ENCODE measurements at places on chromosomes 11 and 22. TPM values are rescaled to one million over a fixed set of nuclear protein-coding genes. Genes with fewer than 3 reads are reported as not detected.

DNA sequence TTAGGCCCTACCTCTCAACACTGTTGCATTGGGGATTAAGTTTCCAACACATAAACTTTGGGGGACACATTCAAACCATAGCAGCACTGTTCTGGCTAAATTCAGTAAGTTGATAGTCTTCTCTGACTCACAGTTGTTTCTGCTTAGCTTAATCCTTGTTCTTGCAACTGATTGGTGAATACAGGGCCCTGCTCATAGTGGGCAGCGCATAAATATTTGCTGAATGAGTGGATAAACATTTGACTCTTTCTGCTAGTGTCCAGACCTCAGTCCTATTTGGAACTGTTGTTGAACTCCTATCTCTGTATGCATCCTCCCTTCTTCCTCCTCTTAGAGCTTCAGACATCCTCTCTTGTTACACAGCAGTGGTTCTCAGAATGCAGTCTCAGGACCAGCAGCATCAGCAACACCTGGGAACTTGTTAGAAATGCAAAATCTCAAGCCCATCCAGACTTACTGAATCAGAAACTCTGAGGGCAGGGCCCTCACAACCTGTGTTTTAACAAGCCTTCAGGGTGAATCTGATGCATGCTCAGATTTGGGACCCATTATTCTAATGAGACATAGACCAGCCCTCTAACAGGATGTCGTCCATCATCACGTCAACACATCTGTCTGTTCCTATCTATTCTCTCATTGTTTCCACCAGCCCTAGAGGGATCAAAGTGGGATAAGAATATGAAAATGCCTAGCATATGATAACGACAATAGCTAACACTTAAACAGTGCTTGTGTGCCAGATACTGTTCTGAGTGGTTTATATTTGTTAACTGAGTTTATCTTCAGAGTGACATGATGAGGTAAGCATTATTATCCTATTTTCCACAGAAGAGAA lies 22.3 kb downstream of the SPON1 start:
- no peak for DNase-seq

DNA sequence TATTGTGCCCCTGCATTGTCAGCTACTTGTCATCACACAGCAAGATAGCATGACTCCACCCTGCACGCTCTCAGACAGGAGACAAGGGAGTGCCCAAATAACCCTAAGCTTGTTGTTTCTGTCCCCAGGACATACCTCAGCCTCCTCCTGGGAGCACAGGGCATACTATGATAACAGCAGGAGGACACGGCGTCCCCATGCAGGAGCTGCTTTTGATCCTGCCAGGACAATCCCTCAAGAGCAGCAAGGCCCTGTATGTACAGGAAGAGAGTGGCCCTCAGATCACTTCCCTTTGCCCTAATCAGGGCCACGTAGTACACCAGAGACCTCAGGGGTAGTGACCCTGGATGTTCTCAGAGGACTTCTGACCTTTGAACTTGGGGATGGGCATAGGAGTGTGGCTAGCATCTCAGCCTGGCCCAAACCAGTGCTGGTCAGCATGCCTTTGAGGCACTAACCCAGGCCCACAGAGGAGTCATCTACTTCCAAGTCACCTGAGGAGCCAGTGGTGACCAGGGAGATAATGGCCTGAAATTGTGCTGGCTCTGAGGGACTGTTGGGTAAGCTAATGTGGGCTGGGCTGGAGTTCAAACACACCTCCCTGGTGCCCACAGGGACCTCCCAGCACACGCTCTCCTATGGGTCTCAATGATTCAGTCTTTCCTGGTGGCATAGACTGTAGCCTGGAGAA lies 9.2 kb downstream of the APOA4 start:
- DNase-seq: no peak

DNA sequence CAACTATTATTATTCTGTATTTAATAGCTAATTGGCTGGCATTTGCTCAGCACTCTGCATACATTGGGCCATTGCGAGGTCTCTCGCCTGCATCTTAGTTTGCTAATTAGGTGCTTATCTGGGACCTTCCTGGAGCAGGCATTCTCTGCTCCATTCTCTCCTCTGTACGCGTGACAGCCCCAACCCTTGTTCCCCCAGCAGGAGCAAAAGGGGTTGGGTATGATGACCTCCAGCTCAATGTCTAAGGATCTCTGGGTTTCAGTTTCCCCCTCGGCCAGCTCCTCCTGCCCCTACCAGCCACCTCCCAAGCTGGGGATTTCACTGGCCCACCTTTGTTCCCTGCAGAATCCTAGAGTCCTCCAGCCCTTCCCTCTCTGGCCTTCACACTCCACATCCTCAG lies 9.7 kb upstream of the LGALS2 start:
- DNase-seq: no peak

GRCh38 chr11:62930157-62930556 lies 9.0 kb upstream of the CHRM1 start:
- no peak for DNase-seq

The MOGAT2 gene
- total RNA-seq: not detected

The IGLL1 gene
- 2.2 TPM for total RNA-seq

The DMC1 gene
- total RNA-seq: 12.5 TPM

- DNase-seq: no peak
Measured at GRCh38 chr11:34586488-34587281, 34.2 kb upstream of the EHF start.

The MLC1 gene
- total RNA-seq: 0.50 TPM

GRCh38 chr11:75182664-75183063 lies 31.8 kb downstream of the SLCO2B1 start:
- no peak for DNase-seq

GRCh38 chr22:41876275-41876674 lies 38.6 kb downstream of the SHISA8 start:
- no peak for DNase-seq

DNA sequence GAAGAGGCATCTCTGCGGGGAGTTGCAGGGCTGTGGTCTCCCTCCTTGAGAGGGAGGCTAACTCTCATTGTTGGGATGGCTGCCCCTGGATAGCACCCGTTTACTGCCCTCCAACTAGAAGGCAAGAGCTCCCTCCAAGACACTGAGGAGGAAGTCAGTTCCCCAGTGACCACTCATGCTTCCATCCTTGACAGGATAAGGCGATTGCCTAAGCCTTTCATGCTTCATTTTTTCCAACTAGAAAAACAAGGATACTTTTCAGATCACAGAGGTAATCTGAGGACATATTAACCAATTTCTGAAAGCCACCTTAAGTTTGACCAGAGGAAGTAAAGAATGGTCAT lies 186.6 kb downstream of the MAML2 start:
- DNase-seq: no peak

The OR56A1 gene
- total RNA-seq: not detected

GRCh38 chr22:38924347-38924952 lies 33.0 kb upstream of the APOBEC3A start:
- no peak for DNase-seq

GRCh38 chr11:95398437-95399112 lies 167.6 kb upstream of the SESN3 start:
- DNase-seq: no peak

- DNase-seq: no peak
Measured at GRCh38 chr11:45929486-45930030, 7.1 kb downstream of the LARGE2 start.

DNA sequence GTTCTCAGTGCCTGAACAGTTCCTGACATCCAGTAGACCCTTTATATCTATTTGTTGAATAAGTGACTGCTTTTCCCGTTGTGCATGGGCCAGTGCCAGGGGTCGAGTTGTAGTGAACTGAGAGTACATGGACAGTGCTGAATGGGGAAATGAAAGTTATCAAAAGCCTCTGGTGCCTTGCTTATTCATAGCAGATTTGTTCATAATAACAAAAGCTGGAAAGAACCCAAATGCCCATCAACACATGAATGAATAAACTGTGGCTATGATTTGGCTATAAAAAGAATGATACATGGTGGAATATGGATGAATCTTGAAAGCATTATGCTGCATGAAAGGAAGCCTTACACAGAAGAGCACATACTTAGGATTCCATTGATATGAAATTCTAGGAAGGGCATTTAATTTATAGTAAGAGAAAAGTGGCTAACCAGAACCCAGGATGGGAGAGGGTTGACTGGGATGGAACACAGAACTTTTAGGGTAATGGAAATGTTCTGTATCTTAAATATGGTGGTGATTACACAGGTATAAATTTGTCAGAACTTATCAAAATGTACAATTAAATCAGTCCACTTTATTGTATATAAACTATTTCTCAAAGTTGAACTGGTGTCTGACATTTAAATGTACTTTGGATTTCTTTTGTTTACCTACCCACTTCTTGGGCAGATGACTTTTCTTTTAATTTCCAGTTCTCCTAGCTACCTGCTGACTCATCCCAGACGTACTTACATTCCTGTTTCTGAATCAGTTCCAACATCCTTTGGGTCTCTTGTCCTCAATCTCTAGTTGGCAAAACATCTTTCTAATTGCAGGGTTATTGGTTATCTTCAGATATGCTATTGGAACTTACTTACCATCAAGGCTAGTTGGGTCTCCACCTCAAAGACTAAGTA lies 42.8 kb downstream of the PACS1 start:
- no peak for DNase-seq

The TTC28 gene
- total RNA-seq: 1.4 TPM

The KCNJ1 gene
- total RNA-seq: not detected

DNA sequence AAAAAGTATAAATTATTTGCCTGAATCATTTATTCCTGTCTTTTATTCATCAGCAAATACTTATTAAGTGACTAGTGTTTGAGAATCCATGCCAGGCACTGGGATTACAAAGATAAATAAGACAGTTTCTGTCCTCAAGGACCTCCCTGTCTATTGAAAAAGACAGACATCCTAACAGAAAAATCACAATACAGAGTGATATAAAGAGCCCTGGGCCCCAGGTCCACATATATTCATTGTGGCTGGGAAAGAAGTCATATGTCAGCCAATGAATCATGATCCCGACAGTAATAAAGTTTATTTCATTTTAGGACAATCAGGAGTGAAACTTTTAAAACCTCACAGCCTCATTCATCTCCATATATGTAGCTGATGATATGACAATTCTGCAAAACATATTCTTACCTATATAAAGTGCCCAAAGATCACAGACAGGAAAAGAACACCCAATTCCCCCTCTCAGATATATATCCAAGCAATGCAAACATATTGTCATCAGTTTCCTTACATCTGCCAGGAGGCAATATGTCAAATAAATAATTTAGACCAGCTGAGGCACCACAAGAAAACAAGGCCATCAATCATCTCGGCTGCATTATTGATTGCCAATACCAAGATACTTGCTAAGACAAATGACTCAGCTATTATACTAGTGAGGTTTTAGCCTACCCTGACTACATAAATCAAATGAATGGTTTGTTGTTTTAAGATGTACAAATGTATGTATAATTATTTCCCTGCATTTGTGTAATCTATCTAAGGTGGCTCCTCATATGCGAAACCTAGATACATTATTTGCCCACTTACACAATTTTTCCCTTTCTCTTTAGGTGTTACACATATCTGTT lies 590.9 kb upstream of the API5 start:
- DNase-seq: no peak

- no peak for DNase-seq
Measured at GRCh38 chr11:85348945-85349344, 278.2 kb downstream of the DLG2 start.

The KIRREL3 gene
- total RNA-seq: not detected
